ENCODE measurements at places on chromosomes 16 and 17.

DNA sequence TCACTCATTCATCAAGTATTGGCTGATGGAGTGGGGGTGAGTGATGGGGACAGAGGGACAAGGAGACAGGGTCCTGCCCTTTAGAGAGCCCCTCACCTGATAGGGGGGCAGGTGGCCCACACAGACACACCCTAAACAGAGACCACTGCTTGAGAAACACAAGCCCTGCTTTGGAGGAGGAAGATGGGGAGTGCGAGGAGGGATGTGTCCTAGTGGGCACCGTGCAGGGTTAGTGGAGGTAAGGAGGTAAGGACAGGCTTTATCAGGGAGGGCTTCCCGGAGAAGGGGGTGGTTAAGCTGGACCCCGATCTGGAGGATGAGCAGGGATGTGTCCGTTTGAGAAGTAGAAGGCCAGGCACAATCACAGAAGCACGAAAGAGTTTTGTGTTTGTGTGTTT lies 8.2 kb upstream of the SMTNL2 start:
- no peak for DNase-seq

- DNase-seq: no peak
Observed at GRCh38 chr17:10156599-10156947, 41.8 kb downstream of the GAS7 start.

DNA sequence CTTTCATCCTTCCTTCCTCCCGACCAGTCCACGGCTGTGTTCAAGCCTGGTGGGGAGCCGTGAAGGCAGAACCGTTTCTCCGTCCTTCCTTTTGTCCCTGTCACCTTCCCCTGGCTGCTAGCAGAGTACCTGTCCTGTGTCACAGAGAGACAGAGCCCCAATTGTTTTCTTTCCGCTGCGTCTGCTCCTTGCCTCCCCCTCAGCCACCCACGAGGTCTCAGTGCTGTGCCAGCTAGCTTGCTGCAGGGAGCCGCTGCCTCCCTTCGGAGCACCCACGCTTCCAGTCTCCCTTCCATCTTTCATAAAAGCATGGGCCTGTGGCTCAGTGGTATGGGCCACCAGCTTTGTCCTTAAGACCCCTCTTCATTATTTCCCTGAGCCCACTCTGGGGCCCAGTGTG lies 62.2 kb downstream of the MPRIP start:
- no peak for DNase-seq

DNA sequence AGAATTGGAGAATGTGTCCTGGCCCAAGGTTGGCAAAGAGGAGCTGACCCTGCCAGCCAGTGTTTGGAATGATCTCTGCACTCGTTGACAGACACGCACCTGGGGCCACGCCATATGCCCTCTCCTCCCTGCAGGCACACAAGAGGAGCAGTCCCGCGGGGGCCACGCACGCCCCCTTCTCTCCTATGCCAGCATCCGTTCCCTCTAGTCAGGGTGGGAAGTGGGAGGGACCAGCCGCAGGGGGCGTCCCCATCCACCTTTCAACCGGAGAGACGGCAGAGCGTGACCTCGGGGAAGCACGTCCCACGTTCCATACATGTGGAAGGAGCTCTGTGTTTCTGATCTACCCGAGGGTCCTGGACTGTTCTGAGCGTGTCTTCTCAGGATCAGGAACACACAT lies 86.9 kb upstream of the ZNF750 start:
- no peak for DNase-seq

DNA sequence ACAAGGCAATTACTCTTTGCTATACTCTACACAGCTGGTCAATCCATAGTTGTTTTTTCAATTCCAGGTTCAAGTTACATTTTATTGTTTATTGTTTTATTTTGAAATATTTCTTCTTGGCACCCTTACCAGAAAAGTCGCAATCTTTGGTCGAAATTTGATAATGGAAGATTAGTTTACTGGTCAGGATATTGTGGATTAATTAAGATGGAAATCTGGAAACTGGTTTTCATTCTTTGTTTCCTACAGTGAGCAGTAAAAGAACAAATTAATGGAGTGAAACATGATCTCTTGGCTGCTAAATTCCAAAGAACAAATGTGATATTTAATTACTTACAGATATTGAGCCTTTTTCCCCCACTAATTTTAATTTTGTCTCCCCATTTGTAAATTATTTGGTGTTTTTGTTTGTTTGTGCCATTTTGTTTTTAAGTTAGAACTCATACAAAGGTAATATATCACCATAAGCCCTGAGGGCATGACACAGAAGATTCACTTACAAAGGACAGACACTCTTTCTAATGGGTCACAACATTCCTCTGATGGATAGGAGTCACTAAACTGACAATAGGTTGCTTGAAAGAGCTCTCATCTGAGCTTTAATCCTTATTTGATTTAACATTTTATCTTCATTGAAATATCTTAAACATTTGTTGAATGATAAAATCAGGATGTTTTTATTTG lies 700.2 kb downstream of the KCNJ2 start:
- DNase-seq: no peak

DNA sequence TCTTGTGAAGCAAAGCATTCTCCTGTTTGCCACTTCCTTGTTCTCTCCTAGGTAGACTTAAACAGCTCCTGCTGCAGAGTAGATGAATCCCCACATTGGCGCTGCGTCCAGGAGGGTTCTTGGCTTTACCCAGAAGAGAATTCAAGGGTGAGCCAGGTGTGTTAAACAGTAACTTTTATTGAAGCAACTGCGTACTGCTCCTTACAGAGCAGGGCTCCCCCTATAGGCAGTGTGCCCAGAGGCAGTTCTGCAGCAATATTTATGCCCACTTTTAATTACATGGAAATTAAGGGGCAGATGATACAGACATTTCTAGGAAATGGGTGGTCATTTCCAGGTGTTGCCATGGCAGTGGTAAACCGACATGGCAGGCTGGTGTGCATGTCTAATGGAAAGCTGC lies 987.6 kb upstream of the RBFOX1 start:
- no peak for DNase-seq

All from stimulated activated CD8-positive, alpha-beta memory T cell treated with anti-CD3 and anti-CD28 coated beads, Interleukin-15, amount 100 ng/mL, for 24 hours (primary cell).